ENCODE measurements at places on chromosomes 2 and 18.

GRCh38 chr2:148789059-148789458, 86.0 kb upstream of the KIF5C start:
- DNase-seq: peak; percentile 9

DNA sequence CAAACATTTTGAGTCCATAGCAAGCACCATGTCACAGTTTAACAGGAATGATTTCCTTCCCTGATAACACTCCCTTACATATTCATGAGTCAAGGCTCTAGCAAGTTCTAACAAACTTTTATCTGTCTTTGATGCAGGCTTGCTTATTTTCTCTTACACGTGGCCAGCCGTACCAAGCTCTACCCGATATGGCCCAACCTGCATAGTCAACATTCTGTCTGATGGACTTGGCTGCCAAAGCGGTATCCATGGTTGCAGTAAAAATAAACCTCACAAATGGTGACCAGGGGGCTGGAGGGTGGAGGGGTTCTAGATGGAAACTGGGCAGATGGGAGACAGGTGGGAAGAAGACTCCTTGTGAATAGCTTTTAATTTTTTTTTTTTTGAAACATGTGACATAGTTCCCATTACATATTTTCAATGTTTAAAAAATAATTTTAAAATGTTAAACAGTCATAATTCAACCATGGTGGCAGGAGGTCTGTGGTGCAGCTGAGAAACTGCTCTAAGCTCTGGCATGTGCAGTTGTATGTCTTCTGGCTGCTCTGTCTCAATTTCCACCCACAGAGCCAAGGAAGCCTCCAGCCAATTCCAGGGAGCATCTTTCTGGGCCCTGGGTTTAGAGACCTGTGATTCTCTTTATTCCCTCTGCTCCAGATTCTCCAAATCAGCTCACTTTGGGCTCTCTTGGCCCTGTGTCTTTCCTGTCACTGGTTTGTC, 20.7 kb upstream of the CXCR1 start:
- DNase-seq: no peak

DNA sequence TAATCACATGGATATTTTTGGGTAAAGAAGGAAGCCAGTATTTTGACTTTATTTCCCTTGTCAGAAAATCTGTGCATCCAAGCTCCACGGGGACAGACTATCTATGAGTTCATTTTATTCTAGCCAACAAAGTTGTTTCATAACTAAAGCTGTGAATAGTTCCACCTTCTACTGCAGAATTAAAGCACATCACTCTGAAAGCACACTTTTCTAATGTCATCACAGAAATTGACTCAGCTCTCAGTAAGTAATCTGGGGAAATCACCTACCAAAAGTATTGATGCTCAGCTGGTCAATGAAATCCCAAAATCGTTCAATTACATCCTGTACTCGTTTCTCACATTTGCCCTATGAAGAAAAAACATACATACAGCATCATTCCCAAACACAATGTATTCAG, 19.1 kb downstream of the IAH1 start:
- no peak for DNase-seq

- no peak for DNase-seq
Measured at GRCh38 chr2:169659320-169659719, 34.9 kb downstream of the CFAP210 start.

DNA sequence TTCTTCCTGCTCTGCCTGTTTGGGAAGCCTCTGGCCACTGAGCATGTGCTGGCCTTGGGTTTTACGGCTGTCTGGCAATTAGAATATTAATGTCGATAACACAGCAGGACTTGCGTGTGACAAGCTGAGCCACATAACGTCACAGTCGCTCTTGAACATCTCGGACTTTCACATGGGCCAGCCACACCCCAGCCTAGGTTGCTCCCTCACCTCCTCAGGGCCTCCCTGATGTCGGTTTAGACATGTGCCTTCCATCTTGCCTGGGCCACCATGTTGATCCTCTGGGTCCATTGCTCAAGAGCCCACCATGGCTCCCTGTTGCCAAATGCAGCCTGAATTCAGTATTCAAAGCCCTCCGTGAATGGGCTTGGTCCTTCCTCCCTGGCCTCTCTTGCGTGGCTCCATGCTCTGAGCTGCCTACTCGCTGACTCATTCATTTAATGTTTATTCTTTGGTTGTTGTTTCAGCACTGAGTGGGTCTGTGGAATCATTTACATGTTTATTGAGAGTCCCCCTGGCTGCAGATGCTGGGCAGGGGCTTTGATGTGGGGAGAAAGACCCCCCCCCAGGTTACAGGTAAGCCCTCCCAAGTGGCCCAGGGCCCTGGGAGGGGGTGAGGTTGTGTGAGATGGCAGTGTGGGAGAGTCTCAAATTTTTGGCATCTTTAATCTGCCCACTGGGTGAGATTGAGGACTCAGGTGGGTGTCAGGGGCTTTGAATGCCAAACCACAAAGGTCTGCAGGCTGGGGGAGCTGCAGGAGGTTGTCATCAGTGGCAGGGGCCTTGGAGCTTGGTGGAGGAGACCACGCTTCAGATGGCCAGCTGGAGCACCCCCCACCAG, 62.0 kb downstream of the ODC1 start:
- DNase-seq: no peak

DNA sequence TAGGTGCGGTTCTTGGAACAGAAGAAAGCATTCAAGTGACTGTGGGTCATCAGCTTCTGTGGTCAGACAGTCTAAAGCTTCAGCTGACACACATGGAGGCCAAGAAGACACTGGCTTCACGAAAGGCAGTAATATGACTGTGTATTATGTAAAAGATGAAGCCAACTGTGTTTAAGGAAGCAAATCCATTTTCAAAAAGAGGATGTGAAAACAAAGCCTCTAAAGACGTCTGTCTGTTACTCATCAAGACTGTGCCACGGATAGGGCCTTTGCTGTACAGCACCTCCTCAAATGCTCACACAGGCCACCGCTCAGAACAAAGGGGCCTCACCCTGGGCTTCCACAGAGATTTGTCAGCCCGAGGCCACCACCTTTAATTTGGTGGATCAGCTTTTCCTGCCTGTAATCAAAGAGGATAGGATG, 21.1 kb upstream of the TMEM163 start:
- DNase-seq: no peak
